ENCODE measurements at places on chromosomes 16 and 17.

- DNase-seq, result no peak
These were observed 56.4 kb upstream of the TOM1L1 start for GRCh38 chr17:54844233-54844632.

- DNase-seq, result no peak
These were observed 5.8 kb upstream of the RFFL start for GRCh38 chr17:35069311-35069710.

GRCh38 chr16:28312327-28312726 is 20.0 kb downstream of the SBK1 start:
- no peak for DNase-seq

DNA sequence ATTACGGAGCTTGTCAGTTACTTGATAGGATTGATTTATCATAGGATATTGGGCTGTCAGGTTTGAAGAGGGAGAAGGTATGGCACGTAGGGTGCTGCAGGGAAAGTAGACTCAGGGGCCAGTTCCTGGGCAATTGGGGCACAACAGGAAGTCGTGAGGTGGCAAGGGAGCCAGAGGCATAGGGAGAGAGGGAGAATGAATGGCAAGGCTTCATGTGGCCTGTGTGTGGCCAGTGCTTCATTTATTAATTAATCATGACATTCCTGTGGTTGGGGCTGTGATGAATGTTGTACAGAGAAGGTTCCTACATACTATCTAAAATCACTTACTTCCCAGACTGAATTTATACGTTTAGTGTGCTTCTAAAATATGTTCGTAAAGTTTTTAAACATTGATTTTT is 19.3 kb downstream of the MFSD11 start:
- no peak for DNase-seq

GRCh38 chr16:88200896-88201185 is 181.9 kb upstream of the ZNF469 start:
- DNase-seq, result no peak

Measured in GM13977 (cell line).